Cardiac muscle cell (in vitro differentiated cells and primary cell): ENCODE measurements at places on chromosomes 7 and 10. TPM values are rescaled to one million over a fixed set of nuclear protein-coding genes. Genes with fewer than 3 reads are reported as not detected.

EBF3 gene
- 2.2 and 2.8 TPM in 2 replicates for total RNA-seq

TPK1 gene
- total RNA-seq, result 3.5 and 5.9 TPM in 2 replicates

FAM237B gene
- total RNA-seq, result not detected in 2 replicates

SPDYE1 gene
- total RNA-seq, result not detected in 2 replicates

PSMC2 gene
- 75.6 and 90.6 TPM in 2 replicates for total RNA-seq

POLR2J gene
- 31.8 and 65.3 TPM in 2 replicates for total RNA-seq

PURB gene
- total RNA-seq, result 15.3 and 27.9 TPM in 2 replicates

EPHB4 gene
- total RNA-seq, result 48.9 and 53.6 TPM in 2 replicates

PNLIPRP1 gene
- total RNA-seq, result not detected in 2 replicates

BPGM gene
- total RNA-seq, result 15.2 and 20.1 TPM in 2 replicates

MYL7 gene
- 9,288 and 26,089 TPM in 2 replicates for total RNA-seq

ASAH2 gene
- 0.15 and 5.4 TPM in 2 replicates for total RNA-seq

GIMAP5 gene
- total RNA-seq, result 0.25 and 0.45 TPM in 2 replicates

RGR gene
- not detected in 2 replicates for total RNA-seq
